Endothelial cell of umbilical vein (primary cell): ENCODE measurements at places on chromosomes 6 and 20. TPM values are rescaled to one million over a fixed set of nuclear protein-coding genes. Genes with fewer than 3 reads are reported as not detected.

DNA sequence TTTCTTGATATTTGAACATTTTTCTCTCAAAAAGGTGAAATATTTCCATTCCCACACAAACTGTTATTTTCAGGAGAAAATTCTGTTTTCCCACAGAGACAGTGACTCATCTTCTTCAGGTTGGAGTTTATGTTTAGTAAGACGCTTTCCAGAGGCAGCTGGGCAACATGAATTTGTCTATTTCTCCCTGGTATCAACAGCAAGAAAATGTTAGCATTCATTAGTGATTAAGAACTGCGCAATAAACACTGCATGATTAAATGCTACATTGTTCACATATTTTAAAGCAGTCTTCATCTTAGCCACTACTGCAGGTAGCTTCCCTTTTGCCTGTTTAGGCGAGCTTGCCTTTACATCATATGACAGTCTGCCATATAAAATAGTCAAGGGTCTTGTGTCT is 295.7 kb downstream of the C6orf118 start:
- DNase-seq = no peak

- no peak for DNase-seq
Observed at GRCh38 chr6:134622382-134623173, 304.7 kb upstream of the SGK1 start.

DNA sequence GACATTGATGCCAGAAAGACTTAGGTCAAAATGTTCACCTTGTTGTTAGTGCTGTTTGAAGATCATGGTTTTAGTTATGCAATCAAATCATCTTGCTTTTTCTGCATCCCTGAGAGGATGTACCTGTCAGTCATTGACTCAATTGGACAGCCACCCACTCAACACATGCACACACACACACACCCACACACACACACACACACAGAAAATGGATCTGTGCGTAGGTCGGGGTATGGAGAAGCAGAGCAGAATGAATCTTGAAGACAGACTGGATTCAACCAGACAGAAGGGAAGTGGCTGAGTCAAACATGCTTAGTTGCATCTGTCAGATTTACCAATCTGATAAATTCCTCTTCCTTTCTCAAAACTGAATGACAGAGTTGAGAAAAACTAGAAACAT is 19.1 kb upstream of the ZSCAN23 start:
- no peak for DNase-seq

- DNase-seq = no peak
Observed at GRCh38 chr6:89575562-89575960, 63.0 kb downstream of the LYRM2 start.

DNA sequence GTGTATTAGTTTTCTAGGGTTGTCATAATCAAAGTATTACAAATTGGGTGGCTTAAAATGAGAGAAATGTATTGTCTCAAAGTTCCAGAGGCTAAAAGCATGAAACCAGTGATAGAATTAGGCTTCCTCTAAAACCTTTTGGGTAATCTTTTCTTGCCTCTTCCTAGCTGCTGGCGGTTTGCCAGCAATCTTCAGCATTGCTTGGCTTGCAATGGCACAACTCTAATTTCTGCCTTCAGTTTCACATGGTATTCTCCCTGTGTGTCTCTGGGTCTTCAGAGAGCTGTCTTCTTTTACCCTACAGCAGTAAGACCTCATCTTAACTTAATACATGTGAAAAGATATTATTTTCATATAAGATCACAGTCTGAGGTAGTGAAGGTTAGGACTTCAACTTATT is 479.1 kb upstream of the GJE1 start:
- DNase-seq = no peak

DNA sequence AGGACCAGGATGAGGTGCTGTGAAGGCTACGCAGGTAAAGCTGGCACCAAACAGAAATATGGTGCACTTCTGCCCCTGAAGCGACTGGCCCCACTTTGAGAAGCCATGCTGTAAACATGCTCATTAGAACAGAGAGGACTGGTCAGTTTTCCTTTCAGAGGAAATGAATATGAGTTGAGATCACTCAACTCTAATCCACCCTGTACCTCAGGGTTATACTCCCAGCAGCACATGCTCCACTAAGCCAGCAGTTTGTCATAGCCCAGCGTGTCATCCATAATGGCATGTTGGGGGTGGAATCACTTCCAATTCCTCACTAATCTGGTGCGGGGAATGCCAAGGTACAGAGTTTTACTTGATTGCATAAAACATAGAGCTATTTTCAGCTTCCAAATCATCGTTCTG is 98.1 kb downstream of the HIVEP2 start:
- peak; percentile 91 for DNase-seq

DNA sequence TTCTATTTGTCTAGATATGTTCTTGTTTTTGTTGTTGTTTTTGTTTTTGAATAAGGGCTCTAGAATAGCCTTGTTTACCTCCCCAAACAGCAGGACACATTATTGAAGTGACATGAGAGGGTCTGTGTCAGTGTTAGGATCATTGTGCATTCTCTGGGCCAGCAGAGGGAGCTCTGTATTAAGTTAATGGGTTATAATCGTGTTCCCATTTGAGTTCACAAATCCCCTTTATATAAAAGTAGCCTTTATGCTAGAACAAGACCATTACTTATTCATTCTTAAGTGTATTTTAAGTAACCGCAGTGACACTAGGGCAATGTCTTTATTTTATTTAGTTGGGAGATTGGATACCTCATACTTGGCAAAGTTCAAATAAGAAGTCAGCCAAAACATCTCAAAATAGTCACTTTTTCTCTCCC is 44.8 kb downstream of the STK4 start:
- DNase-seq = peak; percentile 74

DNA sequence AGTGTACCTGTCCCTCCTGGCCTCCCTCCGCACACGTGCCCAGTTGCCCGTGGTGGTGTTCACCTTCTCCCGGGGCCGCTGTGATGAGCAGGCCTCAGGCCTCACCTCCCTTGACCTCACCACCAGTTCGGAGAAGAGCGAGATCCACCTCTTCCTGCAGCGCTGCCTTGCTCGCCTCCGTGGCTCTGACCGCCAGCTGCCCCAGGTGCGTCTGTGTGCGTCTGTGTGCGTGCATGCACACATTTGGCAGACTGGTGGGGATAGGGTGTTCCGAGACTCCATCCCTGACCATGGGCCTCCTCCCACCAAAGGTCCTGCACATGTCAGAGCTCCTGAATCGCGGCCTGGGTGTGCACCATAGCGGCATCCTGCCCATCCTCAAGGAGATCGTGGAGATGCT is 4.9 kb downstream of the SKIC2 start:
- no peak for DNase-seq

DNA sequence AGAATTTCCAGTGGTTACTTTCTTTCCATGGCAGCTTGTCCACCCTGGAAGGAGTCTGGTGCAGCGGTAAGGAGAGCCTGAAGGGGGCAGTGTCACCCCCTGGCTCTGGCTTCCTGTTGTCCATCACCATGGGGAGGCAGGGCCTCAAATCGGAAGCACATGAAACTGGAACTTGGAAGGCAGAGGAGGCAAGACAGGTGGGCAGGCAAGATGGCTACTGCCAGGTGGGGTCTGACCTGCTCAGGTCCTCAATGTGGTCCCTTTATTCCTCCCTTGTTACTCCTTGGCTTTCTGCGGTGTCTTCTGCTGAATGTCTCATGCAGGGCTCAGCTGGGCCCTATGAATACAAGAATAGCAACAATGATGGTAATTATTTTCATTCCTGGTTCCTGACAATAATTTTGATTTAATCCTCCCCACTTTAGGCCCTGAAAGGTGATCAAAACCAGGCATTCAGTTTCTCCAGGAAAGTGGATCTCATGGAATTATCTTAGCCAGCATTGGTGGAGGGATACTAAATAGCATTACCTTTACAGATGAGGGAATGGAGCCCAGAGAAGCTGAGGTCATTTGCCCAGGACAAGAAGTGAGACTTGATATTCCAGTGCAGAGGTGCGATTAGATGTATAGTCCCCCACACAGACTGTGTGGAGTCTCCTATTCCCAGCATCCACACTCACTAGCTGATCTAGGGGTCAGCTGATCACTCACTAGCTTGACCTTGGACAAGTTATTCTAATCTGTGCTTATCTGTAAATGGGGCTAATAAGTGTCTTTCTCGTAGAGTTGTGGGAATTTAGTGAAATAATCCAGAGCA is 17.6 kb upstream of the SNAI1 start:
- DNase-seq = peak; percentile 49

- DNase-seq = no peak
Observed at GRCh38 chr6:23642849-23643248, 483.2 kb upstream of the NRSN1 start.

GRCh38 chr6:46491628-46492547 is 639 bp upstream of the RCAN2 start:
- DNase-seq = peak; percentile 12

DNA sequence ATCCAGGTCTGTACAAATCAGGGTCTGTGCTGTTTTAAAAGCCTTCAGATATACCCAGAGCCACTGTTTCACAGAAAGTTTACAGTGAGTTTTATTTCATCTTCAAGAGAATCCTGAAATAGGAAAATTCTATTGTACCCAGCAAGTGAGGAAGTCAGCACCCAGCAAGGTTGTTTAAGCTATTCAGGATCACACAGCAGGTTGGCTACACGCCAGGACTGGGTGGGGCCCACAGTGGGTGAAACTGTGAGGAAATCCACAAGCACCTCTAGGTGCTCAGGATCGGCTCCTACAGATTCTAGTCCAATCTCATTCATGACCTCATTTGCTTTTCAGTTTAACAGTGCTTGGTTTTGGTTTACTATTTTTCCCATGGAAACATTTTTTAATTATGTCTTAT is 128.9 kb downstream of the SYNDIG1 start:
- no peak for DNase-seq

GRCh38 chr6:70285201-70285600 is 17.7 kb downstream of the COL9A1 start:
- no peak for DNase-seq

- DNase-seq = peak; percentile 29
Observed at GRCh38 chr6:163324688-163325389, 89.7 kb upstream of the QKI start.

GRCh38 chr6:106216527-106216926 is 109.0 kb downstream of the ATG5 start:
- DNase-seq = no peak

The FAM50B gene
- 10.0 and 10.4 TPM in 2 replicates for total RNA-seq

DNA sequence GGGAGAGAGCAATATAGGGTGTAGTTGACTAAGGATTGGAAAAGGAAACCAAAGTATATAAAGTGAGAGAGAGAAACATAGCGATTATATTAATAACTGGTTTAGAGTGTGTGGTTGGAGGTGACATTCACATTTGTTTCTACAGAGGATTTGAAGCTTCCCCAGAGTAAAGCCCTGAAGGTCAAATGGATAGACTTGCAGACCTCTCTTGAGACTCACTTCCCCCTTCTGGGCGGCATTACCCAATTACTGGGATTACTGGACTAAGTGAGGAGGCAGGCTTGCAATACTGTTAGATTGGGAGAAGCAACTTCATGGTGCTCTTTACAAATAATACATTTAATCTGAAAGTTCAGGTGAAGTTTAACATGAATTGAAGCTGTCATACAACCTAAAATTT is 10.7 kb downstream of the FIG4 start:
- no peak for DNase-seq

The EPB41L1 gene
- total RNA-seq = 11.1 and 12.2 TPM in 2 replicates

The HAO1 gene
- total RNA-seq = not detected in 2 replicates

- DNase-seq = no peak
Observed at GRCh38 chr20:16314748-16315159, 258.5 kb downstream of the KIF16B start.

The RUNX2 gene
- total RNA-seq = 0.28 TPM in 1 of 2 replicates, not detected in the other

- no peak for DNase-seq
Observed at GRCh38 chr6:89500611-89501010, 67.7 kb downstream of the ANKRD6 start.

The C20orf202 gene
- not detected in 2 replicates for total RNA-seq

DNA sequence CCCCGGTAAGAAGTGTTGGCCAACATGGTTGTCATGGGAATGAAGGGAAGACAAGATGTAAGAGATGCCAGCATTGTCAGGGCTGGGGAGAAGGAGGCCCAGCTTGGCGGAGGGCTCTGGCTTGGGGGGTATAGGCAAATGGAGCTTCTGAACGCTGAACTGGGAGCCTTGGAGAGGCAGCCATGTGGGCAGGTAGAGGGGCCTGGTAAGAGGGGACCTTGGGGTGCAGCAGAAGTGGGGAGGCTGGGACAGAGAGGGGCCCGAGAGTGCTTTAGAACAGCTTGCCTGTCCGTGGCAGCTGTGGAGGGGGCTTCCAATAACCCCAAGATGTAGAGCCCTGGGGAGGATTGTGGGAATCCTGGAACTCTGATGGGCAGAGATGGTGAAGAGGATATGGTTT is 3.0 kb downstream of the SLC22A1 start:
- no peak for DNase-seq

- no peak for DNase-seq
Observed at GRCh38 chr6:158717341-158718330, 67.8 kb downstream of the SYTL3 start.

DNA sequence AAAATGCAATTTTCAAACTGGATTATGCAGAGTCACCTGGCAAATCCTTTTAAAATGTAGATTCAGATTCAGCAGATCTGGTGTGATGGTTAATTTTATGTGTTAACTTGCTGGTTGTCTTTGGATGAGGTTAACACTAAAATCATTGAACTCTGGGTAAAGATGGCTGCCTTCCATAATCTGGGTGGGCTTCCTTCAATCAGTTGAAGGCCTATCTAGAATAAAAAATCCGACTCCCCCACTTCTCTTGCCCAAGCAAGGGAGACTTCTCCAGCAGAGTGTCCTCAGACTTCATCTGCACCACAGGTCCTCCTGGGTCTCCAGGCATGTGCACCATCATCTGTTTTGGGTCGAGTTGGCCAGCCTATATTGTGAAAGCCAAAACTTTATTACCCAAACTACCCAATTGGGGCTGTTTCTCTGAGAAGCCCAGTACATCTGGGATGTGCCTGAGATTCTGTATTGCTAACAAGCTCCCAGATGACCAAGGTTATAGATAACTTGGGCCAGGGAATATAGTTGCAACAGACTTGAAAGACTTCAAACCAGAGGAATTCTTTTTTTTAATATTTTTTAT is 1.6 kb upstream of the SLC17A5 start:
- DNase-seq = no peak

The AP5S1 gene
- total RNA-seq = 19.2 and 22.0 TPM in 2 replicates

DNA sequence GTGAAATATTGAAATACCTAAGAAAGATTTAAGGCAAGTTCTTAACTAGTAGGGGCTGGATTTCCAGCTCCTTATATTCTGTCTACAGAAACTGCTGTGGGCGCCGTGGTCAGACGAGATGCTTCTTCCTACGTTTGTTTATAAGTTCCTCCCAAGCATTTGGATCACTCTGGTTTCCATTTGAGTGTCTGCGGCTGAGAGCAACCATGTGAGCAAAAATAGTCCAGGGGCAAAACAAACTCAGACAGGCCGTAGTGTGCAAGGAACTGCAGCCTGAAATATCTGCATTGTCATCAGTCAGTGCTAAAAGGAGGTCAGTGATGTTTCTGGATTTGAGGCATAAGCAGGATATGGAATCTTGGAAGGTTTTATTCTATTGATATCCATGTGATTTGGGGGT is 485.9 kb upstream of the JAG1 start:
- peak; percentile 72 for DNase-seq

- peak; percentile 20 for DNase-seq
Observed at GRCh38 chr6:42984924-42985475, 630 bp downstream of the PPP2R5D start.
